ENCODE measurements at places on chromosomes 4 and X.

DNA sequence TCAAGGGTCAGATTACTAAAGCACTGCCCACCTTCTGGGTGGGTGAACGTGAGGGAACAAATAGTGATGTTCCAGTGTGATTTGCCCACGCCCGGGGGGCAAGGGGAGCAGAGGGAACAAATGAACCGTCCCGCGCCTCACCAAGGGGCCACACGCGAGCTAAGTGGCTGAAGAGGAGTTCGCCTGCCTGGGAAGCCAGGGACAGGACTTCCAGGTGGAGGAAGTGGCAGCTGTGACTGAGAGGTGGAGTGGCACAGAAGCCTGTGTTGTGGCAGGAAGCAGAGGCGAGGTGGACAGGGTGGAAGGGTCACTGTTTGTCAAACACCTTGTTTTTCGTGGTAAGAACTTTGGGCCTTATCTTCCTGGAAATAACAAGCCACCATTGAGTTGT is 9.0 kb upstream of the SORBS2 start:
- DNase-seq, result no peak

DNA sequence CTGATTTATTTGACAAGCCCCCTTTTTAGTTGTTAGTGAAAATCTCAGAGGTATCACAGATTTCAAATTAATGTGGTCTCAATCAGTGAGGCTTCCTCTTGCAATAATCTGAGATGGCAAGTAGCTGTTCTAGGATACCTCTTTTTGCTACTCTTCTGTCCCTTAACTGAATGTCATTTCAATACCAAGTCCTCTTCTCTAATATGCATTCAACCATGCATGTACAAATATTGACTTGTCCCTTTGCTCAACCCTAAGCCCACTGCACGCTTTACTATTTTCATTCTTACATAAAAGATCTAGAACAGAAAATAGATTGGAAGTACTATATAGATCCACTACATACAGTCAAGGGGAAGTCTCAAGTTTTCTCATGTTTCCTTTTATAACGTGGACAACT is 164.2 kb downstream of the CBR4 start:
- DNase-seq, result no peak

GRCh38 chrX:120752431-120753082 is 122.7 kb upstream of the C1GALT1C1 start:
- DNase-seq, result no peak

GRCh38 chr4:40065010-40065409 is 8.4 kb downstream of the N4BP2 start:
- DNase-seq, result no peak

GRCh38 chrX:119174900-119175299 is 47.3 kb upstream of the KIAA1210 start:
- no peak for DNase-seq

GRCh38 chrX:149004936-149005335 is 500.2 kb downstream of the IDS start:
- DNase-seq, result no peak

DNA sequence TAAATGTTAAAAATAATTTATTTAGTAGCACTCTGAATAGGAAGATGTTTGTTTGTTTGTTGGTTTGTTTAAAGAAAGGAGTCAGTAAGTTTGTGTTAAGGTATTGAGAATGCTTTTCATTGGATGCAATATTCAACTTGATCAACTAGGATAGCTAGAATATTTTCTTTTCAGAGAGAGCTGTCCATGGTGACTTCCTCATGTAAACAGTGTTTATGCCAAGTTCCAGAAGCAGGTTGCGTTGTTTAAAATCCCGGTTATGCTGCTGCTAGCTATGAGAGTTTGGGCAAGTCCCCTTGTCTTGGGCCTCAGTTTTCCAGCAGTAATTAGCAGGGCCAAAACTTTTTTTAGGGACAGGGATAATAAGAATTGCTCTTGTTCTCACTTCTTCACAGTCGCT is 876.2 kb upstream of the HS3ST1 start:
- DNase-seq, result no peak

DNA sequence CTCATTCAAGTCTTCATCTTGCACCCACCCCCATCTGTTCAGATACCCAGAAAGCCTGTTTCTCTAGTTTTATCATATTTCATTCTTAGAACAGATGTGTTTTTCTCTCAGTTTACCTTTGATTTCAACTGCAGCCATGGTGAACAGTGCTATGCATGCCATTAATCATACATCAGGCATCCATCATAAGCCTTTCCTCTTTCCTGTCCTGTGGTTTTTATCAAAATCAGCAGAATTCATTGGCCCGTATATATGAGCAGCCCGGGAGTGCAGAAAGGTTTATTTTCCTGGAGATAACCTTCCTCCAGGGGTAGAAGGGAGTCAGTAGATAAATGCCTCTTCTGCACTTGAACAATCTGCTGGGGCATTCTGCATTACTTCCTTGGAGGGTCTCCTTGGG is 65.7 kb downstream of the IL21 start:
- no peak for DNase-seq

Measured in retinal pigment epithelial cell (primary cell).